Stimulated activated CD4-positive, alpha-beta T cell treated with anti-CD3 and anti-CD28 coated beads, Interleukin-12 subunit alpha, Interleukin-12 subunit beta, amount 100 ng/mL, for 24 hours (primary cell): ENCODE measurements at places on chromosomes 7 and 10.

DNA sequence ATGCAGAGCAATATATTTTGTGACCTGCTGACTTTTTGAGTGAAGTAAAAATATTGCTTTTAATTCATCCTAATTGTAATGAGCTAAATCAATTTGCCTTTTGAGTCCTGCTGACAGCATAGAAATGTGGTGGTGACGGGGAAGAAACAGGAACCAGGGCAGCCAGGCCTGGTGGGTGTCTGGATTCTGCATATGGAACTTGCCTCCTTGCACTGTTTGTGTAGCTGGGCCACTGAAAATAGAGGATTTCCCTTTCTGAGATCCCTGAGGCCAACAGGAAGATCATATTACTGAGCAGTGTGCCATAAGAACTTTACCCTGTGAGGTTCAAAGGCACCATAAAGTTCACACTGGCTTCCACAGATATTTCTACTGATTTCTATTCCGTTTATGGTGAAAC lies 488.4 kb upstream of the AKR1E2 start:
- DNase-seq, result no peak

DNA sequence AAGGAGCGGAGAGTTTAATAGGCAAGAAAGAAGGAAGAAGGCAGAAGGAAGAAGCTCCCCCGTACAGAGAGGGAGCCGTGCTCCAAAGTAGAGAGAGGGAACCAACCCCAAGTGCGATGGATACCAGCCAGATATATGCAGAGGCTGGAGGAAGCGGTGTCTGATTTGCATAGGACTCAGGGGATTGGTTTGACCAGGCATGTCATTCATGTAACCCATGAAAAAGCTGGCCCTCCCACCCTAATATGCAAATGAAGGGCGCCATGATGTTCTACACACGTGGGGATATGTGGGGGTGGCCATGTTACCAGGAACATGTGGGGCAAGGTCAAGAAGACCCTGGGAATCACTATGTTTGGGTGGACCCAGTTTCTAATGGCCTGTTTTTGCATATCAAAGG lies 40.6 kb upstream of the FAM3C start:
- no peak for DNase-seq

GRCh38 chr10:114499630-114500190 lies 95.4 kb upstream of the AFAP1L2 start:
- DNase-seq, result peak; percentile 72

DNA sequence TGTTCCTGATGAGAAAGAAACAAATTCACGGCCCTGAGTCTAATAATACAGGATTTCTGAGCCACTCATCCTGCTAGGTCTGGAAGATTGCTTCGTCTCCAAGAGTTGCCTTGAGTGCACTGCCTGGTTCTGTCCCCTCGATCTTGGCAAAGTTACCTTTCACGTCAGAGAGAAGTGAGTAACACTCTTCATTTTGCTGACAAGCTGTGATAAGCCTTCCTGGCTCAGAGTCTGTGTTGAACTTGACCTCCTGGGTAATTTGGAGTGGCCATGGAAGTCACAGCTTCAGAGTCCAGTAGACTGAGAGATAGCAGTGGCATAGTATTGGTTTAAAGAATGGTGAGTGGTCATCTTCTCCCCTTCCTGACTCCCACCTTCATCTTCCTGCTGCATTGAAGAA lies 64.7 kb upstream of the LRGUK start:
- no peak for DNase-seq

DNA sequence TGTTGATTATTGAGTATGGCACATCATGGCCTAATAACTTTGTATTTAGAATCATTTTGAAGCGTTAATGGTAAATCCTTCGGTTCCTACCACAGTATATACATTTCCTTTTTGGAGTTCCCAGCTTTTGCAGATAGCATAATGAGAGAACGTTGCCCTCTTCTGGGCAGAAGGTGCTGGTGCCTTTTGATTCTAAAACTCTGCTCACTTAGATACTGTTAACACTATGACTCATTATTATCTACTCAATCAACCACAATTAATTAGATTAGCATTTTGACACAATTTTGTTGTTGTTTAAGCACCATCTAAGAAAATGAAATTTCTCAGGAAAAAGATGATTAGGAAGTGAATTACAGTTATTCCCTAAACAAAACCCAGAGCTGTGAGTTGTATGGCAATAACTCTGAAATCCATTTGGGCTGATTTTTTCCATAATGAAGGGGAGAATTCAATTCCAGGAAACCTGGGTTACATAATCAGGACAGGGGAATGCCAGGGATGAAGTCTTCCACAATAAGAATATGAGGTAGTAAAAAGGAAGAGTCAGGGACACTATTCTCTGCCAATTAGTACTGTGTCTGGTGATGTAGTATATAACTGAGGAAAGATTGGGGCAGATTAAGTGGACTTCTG lies 11.5 kb upstream of the DLD start:
- DNase-seq, result no peak

DNA sequence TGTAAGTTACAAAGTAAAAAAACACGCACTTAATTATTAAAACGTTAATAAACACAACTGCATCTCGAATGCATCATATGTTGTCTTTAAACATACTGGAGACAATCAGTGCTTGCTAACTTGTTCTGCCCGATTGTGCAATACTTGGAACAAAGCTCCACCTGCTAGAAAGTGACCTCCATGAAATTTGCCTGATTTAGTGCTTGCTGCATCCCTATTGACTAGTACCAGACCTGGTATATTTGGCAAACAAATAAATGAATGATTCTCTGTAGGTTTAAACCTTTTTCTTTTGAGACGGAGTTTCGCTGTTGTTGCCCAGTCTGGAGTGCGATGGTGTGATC lies 6.2 kb downstream of the BZW2 start:
- no peak for DNase-seq

DNA sequence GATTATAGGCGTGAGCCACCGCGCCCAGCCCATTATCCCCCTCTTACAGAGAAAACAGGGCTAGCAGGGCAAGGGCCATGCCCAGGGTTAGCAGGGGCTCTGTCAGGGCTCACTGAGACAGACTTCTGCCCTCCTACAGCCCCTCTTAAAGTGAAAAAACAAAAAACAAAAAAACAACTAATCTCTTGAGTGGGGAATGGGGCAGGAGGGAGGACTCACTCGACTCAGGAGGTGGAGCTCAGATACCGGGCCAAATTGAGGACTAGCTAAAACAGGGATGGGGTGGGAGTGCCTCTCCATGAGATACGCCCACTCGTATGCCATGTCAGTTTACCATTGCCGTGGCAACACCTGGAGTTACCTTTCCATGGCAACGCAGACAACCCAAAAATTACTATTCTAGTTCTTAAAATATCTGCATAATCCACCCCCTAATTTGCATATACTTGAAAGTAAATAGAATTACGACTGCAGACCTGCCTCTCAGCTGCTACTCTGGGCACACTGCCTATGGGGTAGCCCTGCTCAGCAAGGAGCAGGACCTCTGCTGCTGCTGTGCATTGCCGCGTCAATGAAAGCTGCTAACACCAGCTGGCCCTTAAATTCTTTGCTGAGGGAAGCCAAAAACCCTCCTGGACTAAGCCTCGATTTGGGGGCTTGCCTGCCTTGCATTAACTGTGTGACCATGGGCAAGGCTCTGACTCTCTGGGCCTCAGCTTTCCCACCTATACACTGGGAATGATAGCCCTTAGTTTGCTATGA lies 13.4 kb downstream of the SSC4D start:
- DNase-seq, result no peak
